Activated gamma-delta T cell (primary cell): ENCODE measurements at places on chromosomes 4 and X.

- no peak for DNase-seq
Measured at GRCh38 chr4:10157478-10158332, 41.1 kb upstream of the WDR1 start.

DNA sequence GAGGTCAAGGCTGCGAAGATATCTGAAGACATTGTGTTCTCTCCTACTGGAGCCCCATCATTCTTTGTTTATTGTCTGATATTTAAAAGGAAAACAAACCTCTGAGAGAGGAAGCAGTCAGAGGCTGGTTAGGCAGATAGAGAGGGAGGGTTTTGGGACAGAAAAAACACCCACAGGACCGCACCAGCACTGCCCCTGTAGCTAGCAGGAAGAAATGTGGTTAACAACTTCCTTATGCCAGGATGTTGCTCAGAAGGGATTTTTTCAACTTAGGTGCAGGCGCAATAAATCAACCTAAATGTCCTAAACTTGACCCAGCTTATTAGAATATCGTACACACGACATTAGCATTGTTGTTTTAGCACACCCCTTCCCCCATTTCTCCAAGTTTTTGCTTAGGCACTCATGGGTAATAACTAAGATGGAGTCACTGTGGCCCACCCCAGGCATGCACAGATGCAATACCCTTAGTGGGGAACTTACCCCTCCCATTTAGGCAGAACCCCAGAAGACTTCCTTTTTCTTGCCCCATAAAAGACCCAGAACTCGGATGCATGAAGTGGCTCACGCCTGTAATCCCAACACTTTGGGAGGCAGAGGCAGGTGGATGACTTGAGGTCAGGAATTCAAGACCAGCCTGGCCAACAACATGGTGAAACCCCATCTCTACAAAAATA, 2.8 kb upstream of the ZNF718 start:
- DNase-seq = no peak

- peak; percentile 46 for DNase-seq
Measured at GRCh38 chrX:1537031-1537715, at the start of gene P2RY8. P2RY8 (minus strand) TSS chrX:1537185; CDS start chrX:1466558, 70,627 bp downstream.

GRCh38 chrX:21960569-21961541, 20.3 kb downstream of the SMS start:
- DNase-seq = no peak

GRCh38 chr4:110287130-110287529, 88.7 kb upstream of the ELOVL6 start:
- DNase-seq = no peak

DNA sequence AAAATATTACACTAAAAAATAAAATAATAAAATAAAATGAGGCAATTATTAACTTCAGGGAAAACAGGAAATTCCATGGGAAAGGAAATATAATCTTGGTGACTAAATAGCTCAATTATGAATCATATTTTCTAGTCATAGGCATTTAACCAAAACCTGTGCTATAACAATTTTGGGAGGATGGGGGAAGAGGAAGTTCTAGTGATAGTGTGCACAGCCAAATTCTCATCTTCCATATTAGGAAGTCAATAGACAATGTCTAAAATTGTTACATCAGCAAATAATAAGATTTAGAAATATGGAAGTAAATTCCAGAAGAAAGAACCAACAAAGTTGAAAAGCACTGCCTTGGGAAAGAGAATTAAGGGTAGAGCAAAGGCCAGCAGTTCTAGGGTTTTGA, 2.8 kb downstream of the AWAT2 start:
- DNase-seq = no peak

- DNase-seq = no peak
Measured at GRCh38 chr4:21790438-21791029, 158.0 kb downstream of the KCNIP4 start.
